ENCODE measurements at places on chromosomes 11 and 22.

DNA sequence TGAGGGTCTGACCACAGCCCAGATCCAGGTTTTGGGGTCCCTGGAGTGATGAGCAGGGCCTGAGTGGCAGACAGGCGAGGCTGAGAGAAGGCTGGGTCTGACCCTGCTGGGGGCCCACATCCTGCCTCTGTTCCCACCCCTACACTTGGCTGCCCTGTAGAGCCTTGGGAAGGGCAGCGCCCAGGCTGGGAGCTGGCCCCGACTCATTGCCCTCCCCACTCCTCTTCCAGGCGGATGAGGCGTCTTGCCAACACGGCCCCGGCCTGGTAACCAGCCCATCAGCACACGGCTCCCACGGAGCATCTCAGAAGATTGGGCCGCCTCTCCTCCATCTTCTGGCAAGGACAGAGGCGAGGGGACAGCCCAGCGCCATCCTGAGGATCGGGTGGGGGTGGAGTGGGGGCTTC is 4.9 kb downstream of the DERL3 start:
- DNase-seq, result no peak

GRCh38 chr11:13850231-13851005 is 112.1 kb upstream of the SPON1 start:
- no peak for DNase-seq

DNA sequence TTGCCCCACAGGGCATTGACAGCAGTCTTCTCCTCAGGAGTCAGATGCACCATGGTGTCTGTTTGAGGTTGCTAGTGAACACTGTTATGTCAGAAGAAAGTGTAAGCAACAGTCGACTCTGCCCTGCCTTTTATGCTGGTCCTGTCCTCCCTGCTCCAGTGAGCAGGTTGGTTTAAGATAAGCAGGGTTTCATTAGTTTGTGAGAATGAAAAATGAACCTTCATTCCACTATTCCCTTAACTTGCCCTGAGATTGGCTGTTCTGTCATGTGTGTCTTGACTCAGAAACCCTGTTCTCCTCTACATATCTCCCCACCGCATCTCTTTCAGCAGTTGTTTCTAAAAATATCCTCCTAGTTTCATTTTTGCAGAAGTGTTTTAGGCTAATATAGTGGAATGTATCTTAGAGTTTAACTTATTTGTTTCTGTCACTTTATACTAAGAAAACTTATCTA is at the start of gene HBD:
TSS of gene HBD (minus strand) at position 103 of the 454 bp plus-strand sequence. CDS start at position 53, 50 bp downstream.
- DNase-seq, result no peak

DNA sequence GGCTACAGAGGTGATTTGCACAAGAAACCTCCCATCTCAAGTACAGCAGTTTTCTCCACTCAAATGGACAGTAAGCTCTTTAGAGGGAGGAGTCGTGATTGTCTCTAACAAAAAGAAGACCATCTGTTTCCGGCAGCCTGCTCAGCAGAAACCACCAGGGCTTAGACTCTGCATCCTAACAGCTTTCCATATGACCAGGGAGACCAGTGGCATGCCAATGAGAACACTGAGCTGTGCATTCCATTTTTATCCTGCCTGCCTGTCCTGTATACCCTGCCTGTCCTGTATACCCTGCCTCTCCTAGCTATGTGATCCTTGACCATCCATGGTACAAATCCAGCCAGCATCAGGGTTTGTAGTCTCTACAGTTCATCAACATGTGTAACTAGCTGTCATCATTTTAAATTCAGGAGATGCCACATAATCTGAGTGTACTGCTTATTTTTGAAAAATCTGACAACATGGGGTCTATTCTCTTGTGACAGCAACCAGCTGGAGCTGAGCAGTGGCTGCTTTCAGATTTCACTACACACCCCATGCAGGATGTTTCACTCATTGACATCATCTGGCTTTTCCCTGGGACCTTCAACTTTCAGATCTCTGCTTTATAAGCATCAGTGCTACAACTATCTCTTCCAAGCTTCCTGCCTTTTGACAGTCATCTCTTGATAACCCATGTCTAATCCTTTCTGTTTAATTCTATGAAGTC is 50.5 kb upstream of the POU2AF2 start:
- DNase-seq, result no peak

GRCh38 chr11:124902616-124903015 is 5.0 kb upstream of the ROBO4 start:
- DNase-seq, result no peak

DNA sequence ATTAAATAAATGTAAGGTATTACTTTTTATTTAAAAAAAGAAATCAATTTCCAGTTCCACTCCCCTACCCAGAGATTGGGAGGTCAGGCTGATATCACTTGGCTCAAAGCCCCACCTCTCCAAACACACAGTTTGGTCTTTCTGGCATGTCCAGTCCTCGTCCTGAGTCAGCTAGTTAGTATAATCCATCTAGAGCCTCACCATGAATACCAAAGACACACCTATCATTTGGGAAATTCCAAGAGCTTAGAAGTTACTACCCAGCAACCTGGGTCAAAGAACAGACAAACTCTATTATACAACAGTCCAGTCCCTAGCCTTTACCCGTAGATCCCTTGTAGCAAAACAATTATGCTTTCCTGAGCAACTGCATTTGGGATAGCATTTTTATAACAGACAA is 9.4 kb downstream of the TREH start:
- no peak for DNase-seq

DNA sequence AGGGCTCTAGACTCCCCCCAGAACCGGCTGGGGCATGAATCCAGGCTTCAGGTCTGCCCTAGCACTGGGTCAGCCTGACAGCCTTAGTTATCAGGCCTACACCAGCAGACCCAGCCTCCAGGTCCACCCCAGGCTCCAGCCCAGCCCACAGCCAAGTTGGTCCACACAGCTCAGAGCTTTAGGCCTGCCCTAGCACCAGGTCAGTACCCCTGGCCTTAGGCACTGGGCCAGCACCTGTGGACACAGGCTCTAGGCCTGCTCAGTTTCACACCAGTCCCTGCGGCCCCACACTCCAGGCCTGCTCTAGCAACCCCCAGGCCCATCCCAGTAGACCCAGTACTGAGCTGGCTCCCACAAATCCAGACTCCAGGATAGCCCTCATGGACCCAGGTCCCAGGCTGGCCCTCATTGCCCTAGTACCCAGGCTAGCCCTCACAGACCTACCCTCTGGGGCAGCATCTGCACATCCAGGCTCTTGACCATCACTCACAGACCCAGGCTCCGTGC is 52.7 kb downstream of the CLPB start:
- DNase-seq, result no peak

GRCh38 chr11:127574478-127574877 is 573.9 kb upstream of the KIRREL3 start:
- DNase-seq, result no peak

GRCh38 chr22:42964994-42965699 is 49.8 kb downstream of the PACSIN2 start:
- DNase-seq, result no peak

DNA sequence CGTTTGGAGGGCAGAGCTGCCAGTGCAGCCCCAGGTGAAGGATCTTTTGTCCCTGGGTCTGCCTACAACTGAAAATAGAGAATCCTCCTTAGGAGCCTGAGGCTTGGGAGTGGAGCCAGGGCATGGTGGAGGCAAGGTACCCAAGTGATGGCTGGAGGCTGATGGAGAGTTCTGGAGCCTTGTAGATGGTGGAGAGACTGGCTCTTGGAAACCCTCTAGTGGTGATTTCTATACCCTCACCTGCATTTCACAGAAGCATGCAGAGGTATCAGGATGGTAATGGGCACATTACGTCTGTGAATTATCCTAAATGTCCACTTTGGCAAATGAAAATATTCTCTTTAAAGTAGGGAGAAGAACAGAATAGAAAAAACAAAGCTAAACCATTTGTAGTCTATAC is 44.4 kb downstream of the INSC start:
- DNase-seq, result no peak

DNA sequence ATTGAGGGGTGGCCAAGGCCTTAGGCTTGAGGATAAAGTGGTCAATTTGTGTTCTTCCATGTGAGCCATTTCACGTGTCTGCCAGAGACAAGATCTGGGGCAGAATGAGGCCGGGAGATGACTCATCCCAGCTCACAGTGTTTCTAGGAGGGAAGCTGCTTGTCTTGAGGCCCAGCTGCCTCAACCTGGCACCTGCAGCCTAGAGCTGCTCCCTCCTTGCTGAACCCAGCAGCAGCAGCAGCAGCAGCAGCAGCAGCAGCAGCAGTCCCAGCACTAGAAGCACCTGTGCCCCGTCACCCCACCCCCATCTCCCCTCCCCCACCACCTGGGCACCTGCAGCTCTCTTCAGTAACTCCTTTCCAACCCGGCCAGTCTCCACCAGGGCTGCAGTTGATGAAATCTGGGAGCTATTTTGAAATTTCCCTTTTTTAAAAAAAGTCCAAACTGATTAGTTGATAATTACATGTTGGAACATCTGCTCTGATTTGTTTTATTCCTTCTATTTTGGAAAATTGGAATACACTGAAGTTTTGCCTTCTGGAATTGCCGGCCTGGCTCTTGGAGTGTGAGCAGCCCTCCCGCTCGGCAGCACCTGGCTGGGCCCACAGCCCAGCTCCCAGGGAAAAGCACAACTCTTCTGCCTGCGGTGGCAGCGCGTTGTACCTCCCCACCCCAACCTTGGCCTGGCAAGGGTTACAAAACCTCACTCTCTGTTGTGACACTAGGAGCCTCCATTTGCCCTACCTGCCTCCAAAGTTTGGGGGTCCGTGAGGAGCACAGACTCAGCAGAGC is 143.5 kb downstream of the NXPE2 start:
- no peak for DNase-seq

- no peak for DNase-seq
Measured at GRCh38 chr11:65945941-65946558, 770 bp downstream of the TSGA10IP start.

Data from stimulated activated CD8-positive, alpha-beta memory T cell treated with anti-CD3 and anti-CD28 coated beads, Interleukin-4, amount 100 ng/mL, for 4 hours (primary cell).